SJCRH30 (cell line): ENCODE measurements at places on chromosomes 7 and 10. TPM values are rescaled to one million over a fixed set of nuclear protein-coding genes. Genes with fewer than 3 reads are reported as not detected.
A peak's percentile ranks its signal among the peaks of the same experiment; 100 is the strongest.

- no peak for DNase-seq
Measured at GRCh38 chr7:55977831-55978230, 13.4 kb downstream of the NIPSNAP2 start.

DNA sequence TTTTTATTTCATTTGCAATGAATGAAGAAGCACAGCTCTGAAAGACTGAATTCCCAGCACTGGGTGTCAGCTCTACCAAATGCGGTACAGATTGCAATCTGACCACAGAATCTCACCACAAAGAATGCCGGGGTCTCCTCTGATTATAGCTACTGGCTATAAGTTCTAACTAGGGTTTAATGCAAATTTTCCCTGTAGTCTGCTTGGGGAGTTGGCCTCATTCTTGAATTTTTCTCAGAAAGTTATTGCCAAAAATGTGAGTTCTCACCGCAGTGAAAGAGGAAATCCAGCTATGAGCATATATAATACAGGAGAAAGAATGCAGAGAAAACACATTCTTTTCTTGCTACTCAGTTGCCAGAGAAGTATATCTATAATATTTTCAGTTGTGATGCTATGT, 1255.7 kb upstream of the LRRTM3 start:
- DNase-seq: peak; percentile 58

DNA sequence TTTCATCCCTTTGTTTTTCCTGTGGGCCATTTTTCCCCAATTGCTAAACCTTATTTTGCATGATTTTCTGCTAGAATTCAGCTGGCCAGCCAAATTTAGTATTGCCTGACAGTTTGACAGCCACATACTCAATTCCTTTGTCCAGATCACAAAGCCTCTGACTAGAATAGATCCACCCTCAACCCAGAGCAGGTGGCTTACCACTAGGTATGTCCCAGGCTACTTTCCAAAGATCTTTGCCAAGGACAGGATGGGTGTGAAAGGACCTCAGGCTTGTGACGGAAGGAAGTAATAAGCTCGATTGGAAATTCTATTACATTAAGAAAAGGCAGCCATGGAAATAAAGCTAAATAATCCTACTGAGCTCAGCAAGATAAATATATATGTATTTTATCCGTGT, 50.6 kb upstream of the AGK start:
- DNase-seq: no peak

- no peak for DNase-seq
Measured at GRCh38 chr10:80462981-80463741, 9.1 kb downstream of the TSPAN14 start.

Gene ZNF37A
- total RNA-seq: 15.0 and 17.2 TPM in 2 replicates

- no peak for DNase-seq
Measured at GRCh38 chr10:65845916-65846315, 1079.9 kb upstream of the LRRTM3 start.

Gene ATP5F1C
- 195 and 197 TPM in 2 replicates for total RNA-seq

DNA sequence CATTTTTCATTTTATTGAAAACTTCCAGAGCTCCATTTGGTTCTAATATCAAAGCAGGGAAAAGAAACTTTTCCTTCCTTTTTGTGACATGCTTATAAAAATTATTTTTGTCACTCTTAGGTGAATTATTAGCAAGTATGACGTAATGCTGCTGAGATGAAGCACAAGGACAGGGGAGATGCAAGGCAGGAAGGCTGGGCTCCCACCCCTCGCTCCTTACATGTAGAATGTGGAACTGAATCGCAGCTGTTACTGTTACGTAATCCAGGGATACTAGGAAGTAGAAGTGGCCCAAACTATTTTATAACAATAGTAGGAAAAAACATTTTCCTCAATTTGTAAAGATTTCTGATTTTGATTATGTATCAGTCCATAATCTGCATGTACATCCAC, 17.1 kb upstream of the GTPBP4 start:
- peak; percentile 56 for DNase-seq

GRCh38 chr10:124020981-124021815, 72.2 kb downstream of the CHST15 start:
- DNase-seq: peak; percentile 81

Gene BTBD16
- not detected in 2 replicates for total RNA-seq

GRCh38 chr10:8477300-8477699, 422.8 kb downstream of the GATA3 start:
- no peak for DNase-seq

Gene CAMK2B
- 0.84 and 2.4 TPM in 2 replicates for total RNA-seq

DNA sequence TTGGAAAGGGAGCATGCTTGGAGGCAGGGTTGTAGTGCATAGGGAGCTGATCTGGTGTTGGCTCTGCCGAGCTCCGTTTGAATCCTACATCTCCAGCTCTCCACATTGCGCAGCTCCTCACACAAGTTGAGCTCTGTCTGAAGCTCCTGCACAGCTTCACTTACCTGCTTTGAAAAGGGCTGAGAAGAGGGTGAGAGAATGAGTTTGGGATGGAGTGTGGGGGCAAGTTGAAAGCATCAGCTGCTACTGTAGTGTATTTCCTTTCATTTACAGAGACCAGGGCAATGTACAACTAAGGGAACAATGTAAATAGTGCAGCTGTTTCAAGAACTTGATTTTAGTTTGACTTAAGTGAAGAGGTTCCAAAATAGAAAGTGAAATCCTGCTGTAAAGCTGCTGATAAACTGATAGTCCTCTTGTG, 88.5 kb downstream of the VTI1A start:
- DNase-seq: peak; percentile 61

Gene TMED4
- total RNA-seq: 101 and 114 TPM in 2 replicates

GRCh38 chr10:79050896-79051555, 17.7 kb upstream of the ZMIZ1 start:
- no peak for DNase-seq

- peak; percentile 78 for DNase-seq
Measured at GRCh38 chr7:39951226-39952194, 1.5 kb downstream of the CDK13 start.

DNA sequence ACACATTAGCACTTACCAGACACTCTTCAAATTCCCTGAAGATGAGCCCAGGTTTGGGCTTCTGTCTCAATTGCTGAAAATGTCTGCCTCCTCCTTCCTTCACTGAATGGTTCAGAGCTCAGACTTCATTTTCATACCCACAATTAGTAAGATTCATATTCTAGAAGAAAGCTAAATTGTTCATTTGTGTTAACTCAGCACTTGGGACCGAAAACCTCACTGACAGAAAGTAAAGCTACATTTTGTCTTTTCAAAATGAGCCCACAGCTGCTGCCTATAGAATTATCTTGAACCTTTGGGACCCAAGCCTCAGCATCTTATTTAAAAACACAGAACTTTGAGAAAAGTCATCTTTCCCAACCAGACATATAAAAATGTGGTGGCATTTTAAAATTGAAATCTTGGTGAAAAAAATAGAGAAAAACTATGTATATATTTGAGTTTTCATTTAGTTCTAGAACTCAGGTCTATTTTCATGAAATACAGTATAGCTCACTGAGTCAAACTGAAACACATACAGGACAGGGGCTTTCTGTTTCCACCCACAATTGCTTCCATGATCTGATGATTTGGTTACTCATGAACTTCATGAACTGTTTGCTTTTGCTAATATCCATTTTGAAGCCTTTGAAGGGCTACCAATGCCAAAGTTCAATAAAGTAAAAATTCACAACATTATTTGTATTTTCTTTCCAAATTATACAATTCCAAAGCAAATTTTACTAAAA, 119.1 kb upstream of the PFKP start:
- no peak for DNase-seq

Gene VWDE
- total RNA-seq: not detected in 2 replicates

DNA sequence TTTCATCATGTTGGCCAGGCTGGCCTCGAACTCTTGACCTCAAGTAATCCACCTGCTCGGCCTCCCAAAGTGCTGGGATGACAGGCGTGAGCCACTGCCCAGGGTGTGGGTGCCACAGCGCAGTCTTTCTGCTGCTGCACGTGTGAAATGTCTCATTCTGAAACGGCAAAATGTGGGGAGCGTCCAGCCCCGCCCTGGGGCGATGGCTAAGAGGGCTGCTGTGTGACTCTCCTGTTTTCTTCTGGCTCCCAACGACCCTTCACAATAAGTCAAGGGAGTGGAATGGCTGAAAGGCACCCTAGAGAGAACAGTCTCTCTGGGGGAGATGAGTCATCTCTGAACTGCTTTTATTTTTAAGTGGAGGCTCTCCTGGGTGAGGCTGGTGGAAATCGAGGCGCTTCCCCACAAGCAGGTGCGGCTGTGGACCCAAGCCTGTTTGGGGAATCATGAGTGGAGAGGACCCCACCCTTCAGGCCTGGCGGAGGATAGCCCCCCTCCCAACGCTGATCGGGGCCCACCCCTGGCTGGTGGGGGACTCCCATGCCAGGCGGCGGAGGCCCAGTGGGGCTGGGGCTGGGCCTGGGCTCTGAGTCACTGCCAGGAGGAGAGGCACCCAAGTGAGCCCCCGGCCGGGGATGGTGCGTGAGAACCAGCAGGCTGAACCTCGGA, 18.0 kb downstream of the ADAP1 start:
- no peak for DNase-seq

Gene UNCX
- total RNA-seq: 0.08 and 0.30 TPM in 2 replicates

DNA sequence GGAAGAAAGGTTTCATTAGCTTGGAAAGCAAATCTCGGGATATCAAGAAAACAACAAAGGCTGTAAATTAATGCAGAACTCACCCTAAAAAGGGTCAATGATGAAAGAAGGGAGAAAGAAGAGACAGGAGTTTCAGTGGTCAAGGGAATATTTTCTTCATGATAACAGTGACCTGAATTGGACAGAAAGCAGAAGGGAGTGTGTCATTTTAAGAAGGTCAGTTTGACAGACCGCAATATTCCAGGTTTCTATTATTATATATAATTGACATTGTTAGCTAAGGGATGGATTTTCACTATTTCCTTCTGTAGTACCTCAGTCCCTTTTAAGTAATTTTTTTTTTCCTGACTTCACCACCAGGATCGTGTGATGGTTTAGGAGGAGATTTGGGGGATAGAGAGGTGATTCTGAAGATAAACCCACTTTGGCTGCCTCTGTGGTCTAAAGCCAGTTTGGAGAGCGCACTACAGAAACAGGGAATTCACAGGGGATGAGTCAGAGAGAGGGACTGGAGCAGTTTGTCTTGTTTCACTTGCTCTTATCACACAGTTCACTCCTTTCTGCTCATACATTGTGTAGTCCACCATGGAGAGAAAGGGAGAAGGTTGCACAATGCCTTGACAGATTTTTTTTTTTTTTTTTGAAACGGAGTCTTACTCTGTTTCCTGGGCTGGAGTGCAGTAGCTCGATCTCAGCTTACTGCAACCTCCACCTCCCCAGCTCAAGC, 417.9 kb downstream of the AUTS2 start:
- DNase-seq: peak; percentile 26

DNA sequence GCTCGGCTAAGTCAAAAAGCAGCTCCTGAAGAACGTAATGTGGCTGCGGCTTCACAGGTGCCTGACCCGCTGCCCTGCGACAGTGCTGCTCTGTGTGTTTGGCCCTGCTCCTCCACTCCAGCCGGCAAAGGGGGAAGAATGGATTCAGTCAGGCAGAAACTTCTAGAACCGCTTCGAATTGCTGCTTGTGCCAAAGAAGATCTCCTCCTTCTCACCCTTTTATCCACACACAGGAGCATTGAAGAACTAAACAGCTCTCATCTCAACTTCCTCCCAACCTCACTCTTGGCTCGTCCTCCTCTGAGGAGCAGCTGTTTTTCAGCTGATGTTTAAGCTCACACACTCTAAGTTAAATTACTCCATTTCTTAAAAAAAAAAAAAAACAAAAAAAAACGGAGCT, 651.4 kb downstream of the INHBA start:
- no peak for DNase-seq

Gene THSD7A
- 0.10 and 0.28 TPM in 2 replicates for total RNA-seq

- no peak for DNase-seq
Measured at GRCh38 chr7:132742189-132742612, 165.9 kb upstream of the PLXNA4 start.

Gene ZP3
- total RNA-seq: 0.99 and 1.8 TPM in 2 replicates

DNA sequence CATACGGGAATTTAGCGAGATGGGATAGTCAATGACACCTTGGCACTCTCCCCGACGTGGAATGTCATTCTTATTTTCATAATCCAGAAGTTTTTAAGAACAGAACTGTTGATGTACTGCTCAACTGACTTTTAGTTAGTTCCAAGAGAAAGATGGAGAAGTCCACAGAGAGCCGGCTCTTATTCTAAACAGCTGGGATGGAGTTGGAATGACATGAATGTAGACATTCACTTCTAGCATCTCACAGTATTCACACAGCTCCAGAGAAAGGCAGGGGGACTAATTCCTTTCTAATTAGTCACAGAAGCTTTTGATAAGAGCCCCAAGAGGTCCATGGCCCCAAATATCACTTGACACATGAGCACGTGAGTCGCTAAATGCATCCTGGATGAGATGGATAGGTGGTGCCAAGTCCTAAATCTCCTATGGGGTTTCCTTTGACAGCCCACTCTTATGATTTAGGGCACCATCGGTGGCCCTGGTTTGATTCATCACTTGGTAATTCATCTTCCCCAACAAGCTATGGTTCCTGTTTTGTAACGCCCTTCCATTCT, 420.3 kb upstream of the AUTS2 start:
- no peak for DNase-seq

Gene SPRN
- total RNA-seq: not detected in 2 replicates

GRCh38 chr10:33073641-33074415, 115.8 kb upstream of the ITGB1 start:
- DNase-seq: no peak

Gene LRIT1
- total RNA-seq: not detected in 2 replicates

Gene SYT15
- total RNA-seq: 0.08 TPM in 1 of 2 replicates, not detected in the other

- DNase-seq: no peak
Measured at GRCh38 chr10:103901299-103901698, 16.7 kb downstream of the STN1 start.

- no peak for DNase-seq
Measured at GRCh38 chr10:43000651-43001426, 76.0 kb upstream of the RET start.

DNA sequence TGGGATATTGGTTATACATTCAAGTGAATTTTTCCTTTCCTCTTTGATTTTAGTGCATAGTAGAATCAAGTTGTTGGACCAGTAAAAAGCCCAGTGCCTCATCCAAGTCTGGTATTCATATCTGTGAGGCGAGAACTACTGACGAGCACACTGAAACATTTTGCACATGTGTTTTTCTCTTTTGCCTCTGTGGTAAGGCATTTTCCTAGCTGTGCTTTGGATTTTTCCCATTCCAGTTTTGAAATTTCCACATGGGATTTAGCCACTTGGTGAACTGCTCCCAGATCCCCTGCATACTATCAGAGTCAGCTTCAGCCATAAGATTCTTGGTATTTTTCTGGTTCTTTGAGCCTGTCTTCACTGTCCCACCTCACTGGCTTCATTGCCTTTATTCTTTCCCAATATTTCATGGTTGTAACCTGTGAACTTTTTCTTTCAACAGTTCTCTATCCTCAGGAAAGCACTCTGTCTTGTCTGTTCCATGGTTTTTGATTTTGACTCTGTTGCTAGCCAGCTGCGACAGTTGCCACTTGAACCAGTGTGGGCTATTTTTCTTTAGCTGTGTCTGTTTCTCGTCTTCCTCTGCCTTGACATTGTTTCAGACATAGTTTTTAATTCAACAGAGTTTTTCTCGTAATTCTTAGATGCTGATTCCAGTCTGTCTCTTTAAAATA, 239.0 kb downstream of the REEP3 start:
- no peak for DNase-seq

Gene PON1
- total RNA-seq: 0.28 and 0.84 TPM in 2 replicates
